Thyroid gland (tissue), 4 donors: ENCODE measurements at places on chromosomes 11 and 22. TPM values are rescaled to one million over a fixed set of nuclear protein-coding genes. Genes with fewer than 3 reads are reported as not detected.

Gene MUC6
- not detected for total RNA-seq

- H3K27ac ChIP-seq, result no peak overlapping the region
- DNase-seq, result no peak
- H3K4me3 ChIP-seq, result no peak overlapping the region
Measured at GRCh38 chr11:72326151-72326848, 82.3 kb upstream of the PHOX2A start.

Gene MS4A12
- total RNA-seq, result not detected

Gene NUP98
- total RNA-seq, result 170 TPM

DNA sequence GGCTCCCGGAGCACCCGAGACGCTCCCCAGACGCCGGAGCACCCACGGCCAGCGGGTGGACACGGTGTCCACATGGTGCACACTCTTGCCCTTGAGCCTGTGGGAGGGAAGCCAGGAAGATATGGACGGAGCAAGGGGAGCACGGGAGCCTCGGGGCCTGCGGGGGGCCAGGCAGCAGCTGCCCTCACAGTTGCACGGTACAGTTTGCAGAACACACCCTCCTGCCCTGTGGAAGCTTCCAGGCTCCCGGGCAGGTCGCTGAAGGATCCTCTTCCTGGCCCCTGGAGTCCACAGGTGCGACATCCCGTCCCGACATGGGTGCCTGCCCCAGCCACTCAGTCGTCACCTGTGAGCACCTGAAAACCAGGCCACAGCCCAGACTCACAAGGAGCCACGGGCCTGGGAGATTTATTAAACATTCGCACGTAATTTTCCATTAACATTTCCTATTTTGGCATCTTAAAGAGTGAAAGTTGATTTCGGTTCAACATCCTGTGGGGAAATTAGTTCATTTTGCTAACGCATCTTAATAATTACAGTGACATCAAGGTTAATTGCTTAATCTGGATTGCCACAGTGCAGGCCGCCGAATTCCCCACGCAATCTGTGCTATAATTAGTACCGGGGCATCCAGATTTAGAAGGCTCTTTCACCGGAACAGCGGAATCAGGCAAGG lies 253.3 kb downstream of the BRD1 start:
- no peaks in the 10 kb centered on the region for H3K36me3 ChIP-seq
- no peak overlapping the region for H3K4me3 ChIP-seq
- H3K27ac ChIP-seq, result no peak overlapping the region
- no peaks in the 10 kb centered on the region for H3K4me1 ChIP-seq
- no peaks in the 10 kb centered on the region for H3K27me3 ChIP-seq
- DNase-seq, result no peak
